Stimulated activated CD8-positive, alpha-beta memory T cell treated with anti-CD3 and anti-CD28 coated beads, Interleukin-4, amount 100 ng/mL, for 4 hours (primary cell): ENCODE measurements at places on chromosomes 12 and 14.

- DNase-seq = no peak
Measured at GRCh38 chr12:109053382-109054123, 1.2 kb downstream of the USP30 start.

DNA sequence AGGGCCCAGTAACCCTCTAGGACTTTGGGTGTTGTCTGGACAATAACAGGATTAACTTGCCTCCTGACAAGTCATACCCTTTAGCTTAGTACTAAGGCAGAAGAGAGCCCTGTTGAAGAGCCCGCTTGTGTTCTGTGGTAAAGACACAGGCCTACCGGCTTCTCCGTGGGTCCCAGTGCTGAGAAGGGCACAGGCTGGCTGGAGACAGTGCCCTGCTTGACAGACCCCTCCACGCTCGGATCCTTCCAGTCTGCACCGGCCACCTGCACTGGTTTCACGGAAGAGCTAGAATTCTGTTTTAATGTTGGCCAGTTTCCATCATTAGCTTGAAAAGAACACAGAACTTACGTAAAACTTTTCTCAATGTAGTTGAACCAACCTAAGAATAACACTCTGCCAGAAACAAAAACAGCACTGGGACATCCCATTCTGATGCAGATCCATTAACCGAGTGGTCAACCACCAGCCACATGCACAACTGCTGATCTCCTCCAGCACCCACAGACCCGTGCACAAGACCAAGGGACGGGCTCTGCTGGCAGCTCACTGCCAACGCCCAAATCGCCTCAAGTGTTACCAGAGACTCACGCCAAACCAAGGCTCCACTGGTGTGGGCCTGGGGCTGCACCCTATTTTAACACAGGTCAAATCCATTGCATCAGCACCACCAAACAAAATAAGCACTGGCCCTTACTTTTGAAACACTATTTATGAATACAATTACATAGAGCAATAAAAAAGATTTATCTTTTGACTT lies 27.1 kb downstream of the ZFYVE21 start:
- DNase-seq = no peak

- no peak for DNase-seq
Measured at GRCh38 chr14:61350427-61351270, 29.3 kb downstream of the PRKCH start.

DNA sequence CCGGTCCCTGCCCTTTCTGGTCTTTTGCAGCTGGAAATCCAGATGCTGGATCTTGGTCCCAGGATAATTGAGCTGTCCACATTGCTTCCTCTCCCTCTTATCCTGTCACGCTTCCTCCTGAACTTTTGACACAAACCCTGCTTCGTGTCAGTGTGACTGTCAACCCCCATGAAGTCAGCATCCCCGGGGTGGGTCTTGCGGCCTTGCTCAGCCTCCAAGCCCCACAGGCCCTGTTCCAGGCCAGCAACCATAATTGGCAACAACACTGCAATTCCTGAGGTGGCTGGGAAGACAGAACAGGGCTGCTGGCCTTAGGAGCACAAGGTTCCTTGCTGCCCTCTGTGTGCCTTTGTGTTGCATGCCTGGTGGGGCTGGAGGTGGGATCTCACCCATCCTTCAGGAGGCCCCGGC lies 74.9 kb downstream of the NTF3 start:
- no peak for DNase-seq

- DNase-seq = no peak
Measured at GRCh38 chr14:52129721-52130120, 60.9 kb upstream of the NID2 start.

- no peak for DNase-seq
Measured at GRCh38 chr14:55761651-55762050, 181.6 kb downstream of the KTN1 start.

DNA sequence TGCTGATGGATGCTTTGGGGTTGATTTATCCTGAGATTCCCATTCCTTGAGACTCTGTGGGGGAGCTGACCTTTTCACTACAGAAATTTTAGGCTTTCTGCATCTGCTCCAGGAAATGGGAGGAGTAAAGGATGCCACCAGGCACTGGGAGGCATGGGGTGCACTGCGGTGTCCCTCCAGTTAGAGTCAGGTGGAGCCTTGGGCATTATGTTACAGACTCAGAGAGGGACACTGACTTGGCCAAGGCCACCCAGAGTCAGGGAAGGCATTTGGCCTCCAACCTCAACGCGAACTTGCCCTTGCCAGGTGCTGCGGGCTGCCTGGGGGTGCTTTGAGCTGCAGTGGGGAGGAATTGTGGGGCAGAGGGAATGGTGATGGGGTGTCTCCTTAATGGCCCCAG lies 58.0 kb upstream of the TBX3 start:
- no peak for DNase-seq

DNA sequence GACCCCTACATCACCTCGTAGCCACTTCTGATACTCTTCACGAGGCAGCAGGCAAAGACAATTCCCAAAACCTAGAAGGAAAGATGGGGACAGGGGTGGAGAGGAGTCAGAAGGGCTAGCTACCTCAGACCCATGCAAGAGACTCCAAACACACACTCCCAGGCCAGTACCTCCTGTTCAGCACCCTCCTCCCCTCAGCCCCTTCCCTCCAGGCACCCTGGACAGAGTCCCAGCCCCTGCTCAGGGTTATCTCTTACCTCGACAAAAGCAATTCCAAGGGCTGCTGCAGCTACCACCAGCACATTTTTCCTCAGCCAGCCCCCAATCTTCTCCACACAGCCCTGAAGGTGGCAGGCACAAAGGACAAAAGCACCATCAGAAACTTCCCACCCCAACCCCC lies 3.3 kb downstream of the CD63 start:
- no peak for DNase-seq

DNA sequence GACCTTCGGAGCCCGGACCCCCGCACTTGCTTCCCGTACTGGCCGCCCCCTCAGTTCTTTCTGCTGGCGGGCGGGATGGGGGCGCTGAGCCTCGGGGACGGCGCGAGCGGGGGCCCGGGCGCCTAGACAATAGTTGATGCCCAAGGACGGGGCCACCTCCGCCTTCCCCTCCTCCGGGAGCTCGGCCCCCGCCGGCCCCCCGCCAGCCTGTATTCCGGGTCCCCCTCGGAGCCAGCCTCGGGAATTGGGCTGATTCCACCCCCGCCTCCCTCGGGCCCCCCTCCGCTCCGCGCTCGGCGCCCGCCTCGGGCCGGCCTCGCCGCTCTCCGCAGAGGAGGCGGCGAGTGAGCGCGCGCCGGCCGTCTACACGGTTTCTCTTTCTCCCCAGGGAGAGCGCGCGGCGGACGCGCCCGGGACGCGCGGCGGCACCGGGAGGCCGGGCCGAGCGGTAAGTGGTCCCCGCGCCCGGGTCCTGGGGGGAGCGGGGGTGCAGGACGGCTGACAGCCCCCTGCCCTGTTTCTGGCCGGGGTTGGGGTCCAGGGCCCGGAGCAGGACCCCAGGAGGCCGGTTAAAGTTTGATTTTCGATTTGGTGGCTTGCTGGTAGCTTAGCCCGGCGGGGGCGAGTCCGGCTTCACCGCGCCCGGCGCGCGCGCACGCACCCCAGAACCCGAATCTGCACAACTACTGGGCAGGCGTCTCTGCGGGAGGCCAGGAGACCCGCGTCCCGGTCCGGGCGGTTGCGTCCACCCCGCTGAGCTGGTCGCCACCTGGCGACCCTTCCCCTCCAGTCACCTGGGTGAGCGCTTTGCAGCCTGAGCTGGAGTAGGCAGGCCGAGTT lies 413.7 kb downstream of the PCNX1 start:
- DNase-seq = peak; percentile 18

DNA sequence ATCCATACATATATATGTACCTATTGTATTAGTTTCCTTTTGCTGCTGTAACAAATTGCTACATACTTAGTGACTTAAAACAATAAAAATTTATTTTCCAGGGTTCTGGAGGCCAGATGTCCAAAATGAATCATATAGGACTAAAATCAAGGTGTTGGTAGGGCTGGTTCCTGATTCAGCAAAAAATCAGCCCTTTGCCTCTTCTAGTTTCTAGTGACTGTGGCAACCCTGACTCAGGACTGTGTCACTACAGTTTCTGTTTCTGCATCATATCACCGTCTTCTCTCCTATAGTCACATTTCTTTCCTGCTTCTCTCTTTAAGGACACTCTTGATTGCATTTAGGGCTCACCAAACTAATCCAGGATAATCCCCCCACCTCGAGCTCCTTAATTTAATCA lies 386.3 kb upstream of the TBX3 start:
- DNase-seq = no peak

- DNase-seq = no peak
Measured at GRCh38 chr14:68308726-68309520, 483.9 kb downstream of the ZFP36L1 start.

- DNase-seq = no peak
Measured at GRCh38 chr12:46108721-46109120, 118.3 kb upstream of the SCAF11 start.

- DNase-seq = no peak
Measured at GRCh38 chr12:20601668-20602280, 93.4 kb upstream of the SLCO1C1 start.

DNA sequence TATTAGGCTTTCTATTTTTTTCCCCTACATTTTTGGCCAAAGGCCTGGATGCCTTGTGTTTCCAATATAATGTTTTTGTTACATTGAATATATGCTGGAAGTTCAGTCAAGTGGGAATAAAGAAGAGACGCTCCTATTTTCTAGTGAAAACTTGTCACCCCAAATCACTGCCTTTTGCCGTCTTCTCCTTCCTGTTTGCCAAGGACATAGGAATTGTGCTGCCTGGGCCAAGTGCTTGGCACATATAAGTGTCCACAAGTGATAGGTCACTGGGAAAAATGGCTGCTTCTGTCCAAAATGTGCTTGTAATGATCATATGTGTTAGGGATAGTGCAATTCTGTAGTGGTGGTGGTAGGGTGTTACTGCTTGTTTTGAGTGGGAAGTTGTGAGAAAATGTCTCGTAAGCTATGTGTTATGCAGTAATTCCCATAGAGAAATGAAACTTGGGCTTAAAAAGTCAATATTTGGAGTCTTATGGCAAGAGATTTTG lies 11.6 kb upstream of the KCNJ8 start:
- no peak for DNase-seq

- no peak for DNase-seq
Measured at GRCh38 chr14:91858536-91859275, 8.6 kb downstream of the TC2N start.

DNA sequence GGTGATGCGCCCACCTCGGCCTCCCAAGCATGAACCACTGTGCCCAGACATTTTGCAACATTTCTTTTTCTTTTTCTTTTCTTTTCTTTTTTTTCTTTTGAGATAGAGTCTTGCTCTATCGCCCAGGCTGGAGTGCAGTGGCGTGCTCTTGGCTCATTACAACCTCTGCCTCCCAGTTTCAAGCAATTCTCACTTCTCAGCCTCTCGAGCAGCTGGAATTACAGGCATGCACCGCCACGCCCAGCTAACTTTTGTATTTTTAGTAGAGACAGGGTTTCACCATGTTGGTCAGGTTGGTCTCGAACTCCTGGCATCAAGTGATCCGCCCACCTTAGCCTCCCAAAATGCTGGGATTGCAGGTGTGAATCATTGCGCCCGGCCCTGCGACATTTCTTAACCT lies 7.6 kb upstream of the CDC42BPB start:
- no peak for DNase-seq

GRCh38 chr12:52323001-52323400 lies 1.8 kb upstream of the KRT83 start:
- no peak for DNase-seq

DNA sequence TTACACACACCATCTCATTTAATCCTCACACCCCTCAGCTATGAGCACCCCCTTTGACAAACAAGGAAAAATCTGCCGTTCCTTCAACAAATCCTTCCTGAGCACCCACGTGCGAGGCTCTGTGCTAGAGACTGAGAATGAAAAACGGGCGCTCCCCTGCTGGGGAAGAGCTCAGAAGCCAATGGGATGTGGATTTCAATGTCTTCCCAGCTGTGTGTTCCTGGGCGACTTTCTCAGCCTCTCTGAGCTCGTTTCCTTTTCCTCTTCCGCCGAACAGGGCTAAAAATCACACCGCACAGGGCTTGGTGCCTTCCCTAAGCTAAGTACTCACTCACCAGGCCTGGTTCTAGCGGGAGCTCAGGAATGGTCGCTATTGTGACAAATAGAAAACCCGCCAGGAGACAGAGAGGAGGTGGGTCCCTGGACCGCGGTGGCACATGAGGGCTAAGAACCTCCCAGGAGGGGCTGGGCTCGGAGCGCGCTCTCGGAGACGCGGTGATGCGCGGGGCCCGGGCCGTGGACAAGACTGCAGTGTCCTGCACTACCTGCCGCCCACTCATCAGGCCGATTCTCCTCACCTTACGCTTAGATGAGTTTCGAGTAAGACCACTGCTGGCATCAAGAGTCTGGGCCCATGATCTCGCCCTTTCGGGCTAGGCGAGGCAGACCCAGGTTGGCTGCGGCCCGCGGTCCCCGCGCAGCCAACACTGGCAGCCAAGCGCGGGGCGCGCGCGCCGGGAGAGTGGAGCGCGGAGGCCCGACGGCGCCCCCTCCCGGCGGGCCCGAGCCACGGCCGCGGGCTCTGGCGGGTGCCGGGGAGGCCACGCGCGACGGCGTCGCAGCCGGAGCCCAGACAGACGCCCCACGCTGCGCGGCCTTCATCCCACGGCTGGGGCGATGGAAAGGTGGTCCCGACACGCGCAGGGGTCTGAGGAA lies 17.0 kb downstream of the ZDHHC22 start:
- DNase-seq = peak; percentile 40
